ENCODE measurements at places on chromosomes 12 and 14. TPM values are rescaled to one million over a fixed set of nuclear protein-coding genes. Genes with fewer than 3 reads are reported as not detected.

Gene ABCD2
- total RNA-seq, result not detected

Gene ADAM21
- 0.36 TPM for total RNA-seq

Gene TGFB3
- total RNA-seq, result 2.2 TPM

Gene CLEC14A
- total RNA-seq, result 2.8 TPM

Gene NELL2
- 0.28 TPM for total RNA-seq

Gene TPH2
- not detected for total RNA-seq

Gene ARHGAP9
- total RNA-seq, result 0.18 TPM

Gene PLEKHD1
- total RNA-seq, result not detected

Gene CAPZA3
- total RNA-seq, result not detected

Gene SPX
- total RNA-seq, result under 0.01 TPM

Gene CRY1
- 5.9 TPM for total RNA-seq

Gene GUCY2C
- total RNA-seq, result not detected

Gene BCL2L14
- not detected for total RNA-seq

Gene KRT78
- not detected for total RNA-seq

Gene ISCA2
- 9.2 TPM for total RNA-seq

Data from IMR-90 (cell line).